ENCODE measurements at places on chromosomes 5 and 9.
A peak's percentile ranks its signal among the peaks of the same experiment; 100 is the strongest.

DNA sequence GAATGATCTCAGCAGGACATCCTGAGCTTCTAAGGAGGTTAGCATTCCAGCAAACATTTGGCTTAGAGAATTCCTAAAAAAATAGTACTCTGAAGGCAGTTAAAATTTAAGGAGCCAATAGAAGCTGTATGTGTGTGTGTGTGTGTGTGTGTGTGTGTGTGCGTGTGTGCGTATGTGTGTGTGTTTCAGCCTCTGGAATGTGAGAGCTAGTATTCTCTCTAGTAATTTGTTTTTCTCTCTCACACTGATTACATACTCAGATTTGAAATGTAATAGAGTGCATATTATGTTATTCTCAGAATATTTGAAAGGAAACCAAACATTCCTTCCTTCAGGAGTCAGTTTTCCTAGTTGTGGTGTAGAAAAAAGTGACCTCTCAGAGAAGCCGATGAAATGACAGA, 279.6 kb downstream of the TMEM38B start:
- no peak for DNase-seq

- no peak for DNase-seq
Measured at GRCh38 chr5:80987078-80987766, 27.1 kb downstream of the RASGRF2 start.

DNA sequence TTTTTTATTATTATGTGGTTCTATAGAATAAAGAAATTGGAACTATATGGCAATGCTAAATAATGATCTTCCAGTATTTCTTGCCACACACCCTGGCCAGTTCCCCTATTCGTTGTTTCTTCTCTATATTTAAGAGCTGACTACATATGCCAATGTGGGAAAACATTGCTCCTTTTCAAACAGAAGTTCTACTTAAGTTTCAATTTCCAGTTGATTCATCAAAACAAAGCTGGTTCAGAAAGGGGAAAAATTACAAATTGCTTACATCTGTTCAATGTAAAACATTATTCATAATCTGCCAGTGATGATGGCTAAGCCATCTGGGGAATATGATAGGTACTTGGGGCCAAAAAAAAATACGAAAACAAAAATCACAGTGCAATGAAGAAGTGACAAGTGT, 76.9 kb downstream of the ST8SIA4 start:
- DNase-seq, result no peak

DNA sequence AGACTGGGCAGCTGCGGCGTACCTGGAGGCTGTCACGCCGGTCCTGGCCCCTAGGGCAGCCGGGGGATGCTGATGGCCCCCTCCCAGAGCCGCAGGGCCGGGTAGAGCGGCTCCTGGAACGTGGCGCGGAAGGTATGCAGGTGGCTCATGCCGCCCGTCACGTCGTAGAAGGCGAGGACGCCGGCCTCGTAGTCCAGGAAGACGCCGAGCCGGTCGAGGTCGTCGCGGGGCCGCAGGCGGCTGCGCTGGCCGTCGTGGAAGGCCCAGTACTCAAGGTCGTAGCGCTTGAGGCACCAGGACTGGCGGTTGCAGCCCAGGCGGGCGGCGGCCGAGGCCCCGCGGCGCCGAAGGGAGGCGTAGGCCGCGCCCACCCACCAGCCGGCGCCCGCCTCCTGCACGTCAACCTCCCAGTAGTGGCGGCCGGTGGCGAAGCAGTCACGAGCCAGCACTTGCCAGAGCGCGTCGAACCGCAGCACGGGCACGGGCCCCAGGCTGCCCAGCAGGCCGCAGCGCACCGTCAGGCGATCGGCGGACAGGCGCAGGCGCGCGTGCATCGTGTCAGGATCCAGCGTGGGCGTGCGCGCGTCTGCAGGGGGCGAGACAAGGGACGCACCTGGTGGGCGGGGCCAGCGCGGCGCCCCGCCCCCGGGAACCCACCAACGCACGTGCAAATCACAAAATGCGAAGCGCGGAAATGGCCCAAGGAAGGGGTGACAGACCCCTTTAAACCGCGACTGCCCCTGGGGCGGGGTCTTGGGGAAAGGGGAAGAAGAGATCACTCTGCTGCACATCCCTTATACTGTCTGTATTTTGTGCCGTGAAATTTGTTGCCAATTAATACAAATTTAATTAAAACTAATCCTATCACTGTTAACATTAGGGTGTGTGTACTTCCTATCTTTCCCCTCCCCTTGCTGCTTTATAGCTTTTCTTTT, 31.2 kb downstream of the NANS start:
- DNase-seq, result peak; percentile 36

- peak; percentile 2 for DNase-seq
Measured at GRCh38 chr9:75148561-75148960, 60.2 kb downstream of the OSTF1 start.

DNA sequence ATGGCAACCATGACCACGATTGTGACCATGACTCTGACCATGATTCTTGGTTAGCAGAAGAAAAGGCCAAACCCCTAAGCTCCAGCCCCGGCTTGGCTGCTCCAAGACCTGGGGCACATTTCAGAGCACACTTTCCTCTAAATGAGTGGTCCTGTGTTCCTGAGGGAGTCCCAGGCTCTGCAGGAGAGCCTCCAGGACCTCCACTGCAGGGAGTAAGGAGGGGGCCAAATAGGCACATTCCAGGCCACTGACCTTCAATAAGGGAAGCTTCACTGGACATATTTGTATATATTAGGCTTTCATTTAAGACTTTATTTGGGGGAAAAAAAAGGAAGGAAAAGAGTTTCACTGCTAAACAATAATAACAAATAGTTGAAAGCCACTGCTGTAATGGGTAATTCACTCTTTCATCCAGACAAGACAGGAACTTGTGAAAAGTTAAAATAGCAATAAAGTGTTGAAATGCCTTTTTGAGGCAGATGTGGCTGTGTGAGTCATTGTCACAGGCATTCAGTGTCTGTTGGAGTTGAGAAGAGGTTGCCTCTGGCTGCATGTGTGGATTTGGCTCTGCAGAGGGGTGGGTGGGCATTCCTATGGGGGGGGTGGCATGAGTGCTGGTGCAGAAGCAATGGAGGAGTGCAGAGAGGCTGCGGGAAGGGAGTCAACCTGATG, 63.9 kb upstream of the TGFBR1 start:
- no peak for DNase-seq

GRCh38 chr5:117594166-117594565, 1019.5 kb upstream of the SEMA6A start:
- DNase-seq, result no peak

DNA sequence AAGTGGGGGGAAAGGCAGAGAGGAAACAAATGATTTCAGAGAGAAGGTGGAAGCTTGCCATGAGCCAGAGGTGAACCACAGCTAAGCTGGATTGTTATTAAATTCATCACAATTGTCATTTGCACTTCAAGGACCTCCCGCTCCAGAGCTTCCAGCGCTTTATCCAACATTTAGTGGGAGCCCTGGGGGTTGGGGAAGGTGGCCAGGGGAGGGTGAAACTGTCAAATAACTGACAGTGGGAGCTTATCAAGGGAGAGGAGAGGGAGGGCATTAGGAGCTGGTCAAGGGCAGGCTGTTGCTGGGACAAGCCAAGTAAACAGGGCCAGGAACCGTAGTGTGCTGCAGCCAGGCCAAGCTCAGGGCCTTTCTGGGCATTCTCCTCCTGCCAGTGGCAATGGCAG, 71.5 kb downstream of the SIL1 start:
- DNase-seq, result no peak

DNA sequence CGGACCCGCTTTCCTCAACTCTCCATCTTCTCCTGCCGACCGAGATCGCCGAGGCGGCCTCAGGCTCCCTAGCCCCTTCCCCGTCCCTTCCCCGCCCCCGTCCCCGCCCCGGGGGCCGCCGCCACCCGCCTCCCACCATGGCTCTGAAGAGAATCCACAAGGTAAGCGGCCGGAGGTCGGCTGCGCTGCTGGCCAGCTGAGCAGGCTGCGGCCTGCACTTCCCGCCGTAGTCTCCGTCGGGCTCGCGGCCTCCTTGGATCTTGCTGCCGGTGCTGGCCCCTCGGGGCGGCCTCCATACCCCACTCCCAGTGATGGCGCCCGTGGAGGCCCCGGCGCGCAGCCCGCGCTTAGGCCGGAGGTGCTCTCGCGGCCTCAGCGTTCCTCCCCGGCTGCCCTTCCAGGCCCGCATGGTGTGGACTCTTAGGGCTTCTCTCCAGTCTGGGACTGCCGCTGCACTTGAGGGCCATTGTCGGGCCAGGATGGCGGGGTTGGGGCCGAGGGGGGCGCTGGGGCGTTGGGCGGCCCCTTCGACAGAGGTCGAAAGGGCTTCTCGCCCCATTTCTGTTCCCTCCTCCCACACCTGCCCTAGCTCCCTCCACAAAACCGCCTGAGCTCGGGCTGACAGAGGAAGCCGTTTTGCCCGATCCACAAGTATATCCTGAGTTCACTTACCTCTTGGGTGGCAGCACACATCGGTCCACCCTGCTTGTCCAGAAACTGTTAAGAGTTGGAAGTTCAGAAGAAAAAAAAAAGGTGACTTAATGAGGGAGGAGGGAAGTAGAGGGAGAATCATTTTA, 714 bp downstream of the UBE2D2 start:
- peak; percentile 64 for DNase-seq

- DNase-seq, result peak; percentile 12
Measured at GRCh38 chr9:126326228-126327005, at the start of gene MVB12B. MVB12B (plus strand) TSS chr9:126326829; CDS start chr9:126326930, 101 bp downstream.

DNA sequence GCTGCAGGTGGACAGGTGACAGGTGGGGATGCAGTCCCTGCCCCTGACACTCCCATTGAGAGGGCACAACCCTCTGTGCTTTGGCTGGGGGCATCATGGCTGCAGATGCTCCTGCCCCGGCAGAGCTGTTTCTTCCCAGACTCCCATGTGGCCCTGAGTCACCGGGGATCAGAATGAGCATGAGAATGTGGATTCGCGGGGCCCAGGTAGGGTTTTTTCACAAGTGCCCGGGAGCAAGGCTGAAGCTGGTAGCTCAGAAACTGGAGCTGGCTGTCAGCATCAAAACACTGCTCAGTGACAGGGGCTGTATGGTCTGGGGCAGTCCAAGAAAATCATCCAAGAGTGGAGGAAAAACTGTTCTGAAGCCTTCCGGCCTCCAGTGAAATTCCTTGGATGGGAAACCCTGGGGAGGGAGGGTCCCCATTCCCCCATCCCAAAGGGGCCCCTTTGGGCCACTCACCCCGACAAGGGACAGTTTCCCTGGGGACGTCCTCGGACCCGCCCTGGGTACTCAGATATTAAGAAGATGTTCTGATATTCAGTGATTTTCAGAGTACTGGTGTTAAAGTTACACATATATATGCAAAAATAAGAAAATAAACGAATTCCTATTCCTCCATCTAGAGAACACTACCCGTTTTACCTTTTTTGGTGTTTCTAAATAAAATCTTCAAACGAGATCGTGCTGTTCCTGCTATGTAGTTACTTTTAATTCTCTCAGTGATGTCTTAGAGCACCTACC, 120.1 kb upstream of the LPCAT1 start:
- no peak for DNase-seq

- no peak for DNase-seq
Measured at GRCh38 chr5:6788956-6789649, 75.9 kb downstream of the TENT4A start.

DNA sequence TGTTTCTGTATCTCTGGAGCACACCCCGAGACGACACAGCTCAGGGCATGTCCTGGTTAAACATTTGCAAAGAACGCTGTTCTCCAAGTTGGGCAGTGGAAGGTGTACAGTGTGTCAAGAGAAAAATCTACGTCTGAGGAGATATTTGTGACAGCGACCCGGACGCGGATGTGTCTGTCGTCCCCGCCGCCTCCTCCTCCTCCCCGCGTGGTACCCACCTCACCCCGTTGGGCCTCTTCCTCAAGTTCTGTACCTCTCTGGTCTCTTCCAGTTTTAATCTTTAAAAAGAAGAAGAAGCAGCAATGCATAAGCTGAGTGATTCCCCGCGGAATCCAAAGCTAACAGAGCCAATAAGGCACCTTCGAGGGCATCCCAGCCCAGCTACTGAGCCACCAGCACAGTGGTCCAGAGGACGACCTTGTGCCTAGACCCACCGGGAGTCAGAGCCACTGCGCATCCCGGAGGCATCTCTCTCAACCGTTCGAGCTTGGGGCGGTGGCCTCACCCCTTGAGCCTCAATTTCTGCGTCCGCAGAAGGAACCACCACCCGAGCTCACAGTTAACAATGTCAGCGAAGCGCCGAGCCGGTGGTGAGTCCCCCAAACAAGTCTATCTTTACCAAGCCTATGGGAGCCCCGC, 467 bp downstream of the C9orf78 start:
- DNase-seq, result peak; percentile 42

DNA sequence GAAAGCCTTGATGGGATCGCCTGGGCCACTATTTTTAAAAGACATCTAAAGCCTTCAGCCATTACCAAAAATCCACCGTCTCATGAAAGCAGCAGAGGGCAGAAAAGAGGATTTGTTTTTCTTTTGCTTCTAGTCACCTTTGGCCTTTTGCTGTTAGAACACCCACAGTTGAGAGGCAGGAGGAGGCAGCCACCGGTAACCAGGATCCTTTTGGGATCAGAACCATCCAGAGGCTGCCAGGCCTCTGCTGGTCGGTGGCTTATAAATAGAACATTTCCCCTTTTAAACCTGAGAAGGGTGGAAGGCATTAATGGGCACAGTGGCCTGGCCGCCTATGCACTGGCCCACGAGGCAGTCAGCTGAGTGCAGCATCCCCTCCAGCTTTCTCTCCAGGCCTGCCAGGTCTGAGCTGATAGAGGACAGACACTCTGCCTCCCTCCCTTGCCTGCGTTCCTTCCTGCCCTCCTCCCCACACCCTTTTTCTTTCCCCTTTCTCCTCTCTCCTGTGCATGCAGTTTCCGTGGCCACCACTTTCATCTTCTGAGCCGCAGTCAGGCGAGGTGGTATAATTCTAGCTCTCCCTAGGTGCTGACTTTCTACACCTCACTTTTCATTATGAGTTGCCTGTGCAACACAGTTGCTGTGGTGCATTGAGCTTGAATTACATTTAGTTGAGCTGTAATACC, 253.4 kb downstream of the ARHGAP26 start:
- DNase-seq, result no peak

- DNase-seq, result no peak
Measured at GRCh38 chr5:7518947-7519560, 123.1 kb downstream of the ADCY2 start.

DNA sequence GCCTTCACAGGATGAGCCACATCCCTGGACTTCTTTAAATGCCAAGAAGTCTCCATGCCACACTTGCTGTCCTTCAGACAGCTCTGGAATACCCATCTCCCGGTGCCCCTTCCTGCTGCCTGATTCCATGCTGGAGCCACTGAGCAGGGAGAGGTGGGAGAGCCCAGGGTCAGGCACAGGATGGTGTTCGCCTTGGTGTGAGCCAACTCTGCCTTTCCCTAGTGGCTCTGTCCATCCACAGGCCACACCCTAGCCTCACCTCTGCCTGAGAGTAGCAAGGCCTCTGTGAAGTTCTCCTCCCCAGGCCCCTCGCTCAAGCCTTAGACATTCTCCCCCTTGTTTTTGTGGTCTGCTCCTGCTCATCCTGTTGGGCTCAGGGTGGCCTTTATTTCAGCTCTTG, 54.2 kb upstream of the ANGPTL2 start:
- no peak for DNase-seq

- no peak for DNase-seq
Measured at GRCh38 chr5:76467216-76467615, 64.1 kb downstream of the IQGAP2 start.

GRCh38 chr5:73617510-73618279, 8.3 kb upstream of the ARHGEF28 start:
- DNase-seq, result no peak

- no peak for DNase-seq
Measured at GRCh38 chr5:25975885-25976284, 1062.5 kb downstream of the CDH9 start.
